ENCODE measurements at places on chromosomes 7 and 10.

GRCh38 chr10:89119651-89120050 is 87.5 kb downstream of the CH25H start:
- no peak for DNase-seq

DNA sequence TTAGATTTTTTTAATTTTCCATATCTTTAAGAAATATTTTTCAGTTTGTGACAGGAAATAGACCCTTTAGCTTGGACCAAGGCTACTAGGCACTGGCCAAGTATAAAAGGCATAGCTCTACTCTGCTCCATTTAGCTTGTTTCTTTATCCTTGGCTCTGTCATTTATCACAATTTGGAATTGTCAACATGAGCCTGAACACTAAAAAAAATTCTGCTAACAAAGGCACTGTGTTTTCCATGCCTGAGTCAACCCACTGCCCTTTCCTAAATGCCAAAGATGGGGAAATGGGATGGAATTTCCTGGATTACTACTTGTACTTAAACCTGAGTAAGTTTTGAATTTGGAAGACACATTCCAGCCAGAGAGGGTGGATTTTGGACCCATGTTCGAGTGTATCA is 128.4 kb downstream of the NSUN6 start:
- no peak for DNase-seq

DNA sequence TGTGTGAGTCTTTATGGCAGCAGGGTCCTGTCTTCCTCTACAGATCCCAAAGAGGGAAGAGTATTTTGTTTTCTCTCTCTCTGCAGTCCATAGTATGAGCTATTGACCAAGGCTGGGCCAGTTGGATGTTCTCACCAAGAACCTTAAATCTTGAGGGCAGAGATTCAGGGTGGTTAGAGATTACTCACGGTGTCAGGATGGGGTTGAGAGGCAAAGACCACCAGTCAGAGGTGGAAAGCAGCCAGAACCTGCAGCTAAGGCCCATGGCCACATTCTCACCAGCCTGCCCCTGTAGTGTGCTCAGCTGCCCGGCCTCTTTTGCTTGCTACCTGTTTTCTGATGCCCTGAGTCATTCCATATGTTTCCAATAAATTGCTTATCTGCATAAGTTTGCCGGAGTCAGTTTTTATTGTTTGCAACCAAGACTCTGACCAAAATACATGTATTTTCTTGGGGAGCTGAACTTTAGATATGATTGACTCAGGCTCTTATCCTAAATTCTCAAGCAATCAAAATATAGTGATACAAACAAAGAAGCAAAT is 67.0 kb downstream of the MAP3K8 start:
- no peak for DNase-seq

- DNase-seq = no peak
Measured at GRCh38 chr10:90960355-90960814, 39.5 kb upstream of the ANKRD1 start.

GRCh38 chr10:62665771-62666170 is 138.7 kb upstream of the ADO start:
- no peak for DNase-seq

- DNase-seq = no peak
Measured at GRCh38 chr10:101772895-101773761, 2.8 kb downstream of the FGF8 start.

DNA sequence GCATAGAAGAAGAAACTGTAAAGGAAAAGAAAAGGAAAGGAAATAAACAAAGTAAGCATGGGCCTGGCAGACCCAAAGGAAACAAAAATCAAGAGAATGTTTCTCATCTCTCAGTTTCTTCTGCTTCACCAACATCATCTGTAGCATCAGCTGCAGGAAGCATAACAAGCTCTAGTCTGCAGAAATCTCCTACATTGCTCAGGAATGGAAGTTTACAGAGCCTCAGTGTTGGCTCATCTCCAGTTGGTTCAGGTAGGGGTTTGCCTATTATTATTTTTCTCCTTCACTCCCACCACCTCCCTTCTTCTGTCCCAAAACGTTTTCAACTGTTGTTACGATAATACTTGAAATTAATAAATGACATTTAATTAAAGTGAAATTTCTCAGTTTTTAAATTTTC is 139.6 kb downstream of the MLLT10 start:
- no peak for DNase-seq

DNA sequence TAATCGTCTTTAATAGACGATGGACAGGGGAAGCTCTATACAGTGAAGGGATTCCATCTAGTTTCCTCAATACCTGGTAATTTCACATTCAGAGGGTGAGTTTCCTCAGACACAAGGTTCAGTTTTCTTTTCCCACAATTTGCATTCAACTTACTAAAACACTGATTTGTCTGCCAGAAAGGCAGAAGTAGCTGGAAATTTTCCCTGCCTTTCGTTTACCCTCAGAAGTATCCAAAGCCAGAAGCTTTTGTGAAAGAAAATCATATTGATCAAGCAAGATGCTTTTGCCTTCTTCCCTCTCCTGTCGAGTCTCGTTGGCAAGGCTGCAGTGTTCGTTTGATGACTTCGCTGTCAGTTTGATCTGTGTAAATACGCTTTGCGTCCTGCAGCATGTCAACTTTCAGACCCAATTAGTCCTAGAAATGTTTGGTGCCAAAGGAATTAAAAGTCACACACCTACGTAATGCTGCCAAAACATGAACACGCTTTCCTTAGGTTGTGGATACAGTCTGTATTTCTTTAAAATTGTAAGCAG is 631.9 kb upstream of the FOXK1 start:
- no peak for DNase-seq

DNA sequence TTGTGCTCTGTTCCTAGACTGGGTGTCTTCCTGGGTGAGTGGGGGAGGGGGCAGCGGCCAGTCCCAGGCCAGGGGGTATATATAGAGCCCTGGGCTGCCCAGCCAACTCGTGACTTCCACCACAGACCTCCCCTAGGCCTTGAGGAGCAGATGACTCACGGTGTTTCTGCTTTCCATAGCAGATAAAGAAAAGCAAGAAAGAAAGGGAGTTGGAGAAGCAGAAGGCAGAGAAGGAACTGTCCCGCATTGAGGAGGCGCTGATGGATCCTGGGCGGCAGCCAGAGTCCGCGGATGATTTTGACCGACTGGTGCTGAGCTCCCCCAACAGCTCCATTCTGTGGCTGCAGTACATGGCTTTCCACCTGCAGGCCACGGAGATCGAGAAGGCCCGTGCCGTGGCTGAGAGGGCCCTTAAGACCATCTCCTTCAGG is 10.1 kb downstream of the CALHM2 start:
- DNase-seq = no peak

Data from DMS 273 treated with DMSO at 0.1 percent for 48 hours (cell line).